Cardiac ventricle fibroblast (primary cell): ENCODE measurements at places on chromosomes 4 and X. TPM values are rescaled to one million over a fixed set of nuclear protein-coding genes. Genes with fewer than 3 reads are reported as not detected.

Gene UBQLN2
- total RNA-seq, result 22.9 and 24.1 TPM in 2 replicates

Gene NXF2B
- total RNA-seq, result not detected in 2 replicates

Gene H2BW2
- not detected in 2 replicates for total RNA-seq

Gene GCNA
- total RNA-seq, result 0.69 and 5.6 TPM in 2 replicates

Gene REPS2
- 6.8 and 7.5 TPM in 2 replicates for total RNA-seq

Gene AFAP1
- total RNA-seq, result 44.3 and 50.8 TPM in 2 replicates

Gene BEND4
- not detected in 2 replicates for total RNA-seq

Gene PITX2
- not detected in 2 replicates for total RNA-seq

Gene PGAM4
- not detected in 2 replicates for total RNA-seq

Gene TMEM271
- total RNA-seq, result not detected in 2 replicates

Gene TRMT2B
- 5.3 and 6.6 TPM in 2 replicates for total RNA-seq

Gene MAGEC2
- total RNA-seq, result not detected in 2 replicates

Gene PAQR3
- total RNA-seq, result 4.0 and 6.4 TPM in 2 replicates

Gene IL9R
- total RNA-seq, result not detected in 2 replicates

Gene S100P
- 0.59 TPM in 1 of 2 replicates, not detected in the other for total RNA-seq

Gene GYPE
- 0.50 and 1.2 TPM in 2 replicates for total RNA-seq

Gene HSFX4
- not detected in 2 replicates for total RNA-seq

Gene ABLIM2
- total RNA-seq, result not detected in 2 replicates

Gene NR0B1
- 1.1 and 1.7 TPM in 2 replicates for total RNA-seq

Gene F11
- total RNA-seq, result not detected in 2 replicates

Gene GAGE12H
- total RNA-seq, result not detected in 2 replicates

Gene GPR34
- total RNA-seq, result not detected in 2 replicates

Gene RAB9B
- 0.83 and 1.7 TPM in 2 replicates for total RNA-seq

Gene EDNRA
- total RNA-seq, result 5.1 and 6.6 TPM in 2 replicates

Gene MAGED2
- total RNA-seq, result 283 and 309 TPM in 2 replicates

Gene PABPC1L2A
- total RNA-seq, result not detected in 2 replicates

Gene RENBP
- 1.1 and 1.2 TPM in 2 replicates for total RNA-seq

Gene EREG
- total RNA-seq, result 0.25 and 0.54 TPM in 2 replicates

Gene CCDC158
- 0.05 and 0.06 TPM in 2 replicates for total RNA-seq

Gene ARHGAP6
- total RNA-seq, result 53.2 and 58.0 TPM in 2 replicates

Gene SUV39H1
- total RNA-seq, result 2.7 and 6.2 TPM in 2 replicates

Gene DCAF8L2
- not detected in 2 replicates for total RNA-seq

Gene PAGE4
- not detected in 2 replicates for total RNA-seq

Gene RBM3
- 161 and 182 TPM in 2 replicates for total RNA-seq

Gene SMIM10
- 3.1 and 5.9 TPM in 2 replicates for total RNA-seq

Gene GATB
- total RNA-seq, result 15.9 and 19.2 TPM in 2 replicates

Gene UGT2A1
- not detected in 2 replicates for total RNA-seq

Gene SPATA18
- total RNA-seq, result 11.0 and 16.4 TPM in 2 replicates

Gene CFP
- 0.06 and 0.20 TPM in 2 replicates for total RNA-seq

Gene MID1
- 14.7 and 21.5 TPM in 2 replicates for total RNA-seq

Gene VSIG1
- total RNA-seq, result 0.05 TPM in 1 of 2 replicates, not detected in the other

Gene TSPAN7
- 0.49 TPM in 1 of 2 replicates, not detected in the other for total RNA-seq

Gene GRIA3
- 0.20 and 0.69 TPM in 2 replicates for total RNA-seq

Gene ATP8A1
- total RNA-seq, result 1.4 and 2.1 TPM in 2 replicates

Gene TLR8
- not detected in 2 replicates for total RNA-seq

Gene CLIC2
- total RNA-seq, result 2.9 and 5.2 TPM in 2 replicates

Gene CD38
- total RNA-seq, result 0.12 and 0.15 TPM in 2 replicates

Gene GPRASP3
- 1.7 and 3.7 TPM in 2 replicates for total RNA-seq

Gene MBNL3
- total RNA-seq, result 3.7 and 4.2 TPM in 2 replicates

Gene NAA15
- 14.3 and 20.5 TPM in 2 replicates for total RNA-seq

Gene ZNF518B
- total RNA-seq, result 21.6 and 25.8 TPM in 2 replicates

Gene REELD1
- total RNA-seq, result not detected in 2 replicates

Gene MTTP
- total RNA-seq, result 0.06 TPM in 1 of 2 replicates, not detected in the other

Gene PDLIM3
- total RNA-seq, result 12.6 and 18.0 TPM in 2 replicates

Gene LRIT3
- not detected in 2 replicates for total RNA-seq

Gene PHF8
- 12.5 and 15.3 TPM in 2 replicates for total RNA-seq

Gene OTUD6A
- not detected in 2 replicates for total RNA-seq

Gene NAT8L
- total RNA-seq, result 0.39 and 1.6 TPM in 2 replicates
